Esophagus squamous epithelium (tissue), 5 donors: ENCODE measurements at places on chromosomes 3 and 15. TPM values are rescaled to one million over a fixed set of nuclear protein-coding genes. Genes with fewer than 3 reads are reported as not detected.

CCR8 gene
- not detected for total RNA-seq

C3orf85 gene
- not detected for total RNA-seq

ASB14 gene
- total RNA-seq = not detected

COLQ gene
- 0.83 TPM for total RNA-seq

CD96 gene
- total RNA-seq = 2.4 TPM

STAC gene
- 0.79 TPM for total RNA-seq

SLC9A9 gene
- total RNA-seq = 22.3 TPM

CSPG4 gene
- total RNA-seq = 5.6 TPM
